ENCODE measurements at places on chromosomes 5 and 9.

GRCh38 chr9:126705767-126706697, 92.3 kb downstream of the LMX1B start:
- DNase-seq = no peak

DNA sequence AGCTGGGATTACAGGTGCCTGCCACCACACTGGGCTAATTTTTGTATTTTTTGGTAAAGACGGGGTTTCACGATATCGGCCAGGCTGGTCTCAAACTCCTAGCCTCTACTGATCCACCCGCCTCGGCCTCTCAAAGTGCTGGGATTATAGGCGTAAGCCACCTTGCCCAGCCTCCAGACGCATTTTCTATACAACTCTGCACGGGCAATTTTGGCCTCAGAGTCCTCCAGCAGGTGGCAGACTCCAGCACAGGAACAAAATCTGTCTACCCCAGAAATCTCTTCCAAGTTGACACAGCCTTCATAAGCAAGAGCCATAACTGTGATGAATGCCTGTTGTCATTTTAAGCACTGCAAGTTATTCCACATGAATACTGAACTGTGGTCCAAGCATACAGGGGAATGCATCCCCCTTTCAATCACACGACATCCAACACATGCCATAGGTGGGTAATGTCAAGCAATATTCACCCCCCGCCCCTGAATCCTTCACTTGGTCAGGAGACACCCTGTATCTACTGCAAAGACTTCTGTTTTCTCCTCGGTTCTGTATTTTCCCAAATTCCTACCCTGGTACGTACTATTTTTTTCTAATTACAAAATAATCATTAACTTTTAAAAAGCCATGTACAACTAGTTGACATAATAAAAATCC, 50.8 kb downstream of the ALDH7A1 start:
- no peak for DNase-seq

DNA sequence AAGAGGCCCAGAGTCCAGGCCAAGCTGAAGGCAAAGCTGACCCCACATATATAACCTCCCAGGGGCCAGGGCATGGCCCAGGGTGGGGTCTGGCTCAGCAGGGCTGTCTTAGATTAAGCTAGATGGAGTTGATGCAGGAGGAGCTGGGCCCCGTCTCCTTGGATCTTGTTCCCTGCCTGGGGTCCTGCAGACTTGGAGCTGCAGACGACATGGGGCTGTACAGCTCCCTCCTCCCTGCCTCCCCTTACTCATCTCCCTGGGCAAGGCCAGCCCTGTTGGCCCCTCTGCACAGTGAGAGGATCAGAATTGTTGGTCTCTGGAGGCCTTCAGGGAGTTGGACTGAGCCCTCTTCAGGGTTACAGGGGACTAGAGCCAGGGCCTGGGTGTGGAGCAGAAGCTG, 134.9 kb downstream of the RGS3 start:
- DNase-seq = no peak

GRCh38 chr9:700365-701282, 140.9 kb upstream of the DMRT1 start:
- DNase-seq = no peak

DNA sequence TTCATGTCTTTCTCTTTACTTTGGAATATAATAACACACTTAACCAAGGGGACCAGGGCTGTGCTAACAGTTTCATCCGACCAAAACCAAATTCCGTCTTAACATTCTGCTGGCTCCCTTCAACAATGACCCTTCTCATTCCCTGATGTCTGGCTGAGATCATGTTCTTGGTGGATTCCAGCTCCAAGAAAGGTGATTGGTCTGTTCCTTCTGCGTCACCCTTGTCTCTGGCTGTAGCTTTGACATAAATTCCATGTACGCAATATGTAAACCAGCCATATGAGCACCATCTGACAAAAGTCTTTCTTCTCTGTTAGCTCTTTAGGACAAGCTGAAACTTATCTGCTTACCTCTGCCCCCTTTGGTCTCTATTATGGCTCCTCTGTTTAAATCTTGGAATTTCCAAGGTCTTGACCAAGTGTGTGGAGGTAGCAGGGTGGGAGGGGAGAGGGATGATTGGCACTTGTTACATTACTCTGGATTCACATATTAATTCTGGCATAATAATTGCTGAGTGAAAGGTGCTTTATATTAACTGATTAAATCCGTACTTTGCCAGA, 45.7 kb upstream of the HSD17B4 start:
- DNase-seq = no peak

All from right renal cortex interstitium (tissue), 3 donors.